NCI-H1105 treated with DMSO at 0.1 percent for 48 hours (cell line): ENCODE measurements at places on chromosomes 13 and 19.

DNA sequence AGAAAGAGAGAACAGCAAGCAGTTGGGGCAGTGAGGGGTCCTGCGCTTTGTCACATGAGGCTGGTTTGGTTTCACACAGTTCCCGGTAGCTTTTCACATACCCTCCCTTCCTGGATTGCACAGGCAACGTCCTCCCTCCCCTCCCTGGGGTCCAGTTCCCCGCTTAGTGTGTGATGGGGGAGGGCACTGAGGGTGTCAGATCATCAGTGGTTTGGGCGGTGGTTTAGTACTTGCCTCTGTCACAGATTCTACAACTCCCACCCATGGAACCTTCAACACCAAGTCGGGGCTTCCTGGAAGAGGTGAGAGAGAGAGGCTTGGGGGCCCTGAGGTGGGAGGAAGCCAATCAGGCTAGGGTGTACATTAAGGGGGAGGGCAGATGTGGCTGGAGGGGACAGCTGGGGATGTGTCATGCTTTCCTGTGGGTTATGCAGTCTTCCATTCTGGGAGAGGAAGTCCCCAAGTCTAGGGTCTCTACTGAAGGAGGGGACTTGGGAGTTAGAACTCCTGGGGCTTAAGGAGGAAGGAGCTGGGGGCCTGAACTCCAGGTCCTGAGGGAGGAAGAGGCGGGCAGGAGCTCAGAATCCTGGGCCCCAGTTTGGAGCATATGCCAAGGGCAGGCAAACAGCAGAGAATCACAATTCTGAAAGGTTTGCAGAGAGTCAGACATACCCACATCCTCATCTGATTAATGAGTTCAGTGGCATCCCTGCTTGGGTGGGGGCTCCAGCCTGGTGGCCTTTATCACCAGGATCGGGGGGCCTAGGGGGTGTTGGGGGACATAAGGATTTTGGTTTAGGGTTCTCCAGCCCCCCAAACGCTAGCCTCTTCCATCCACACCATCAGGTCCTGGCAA, at the start of gene NKG7:
NKG7 (minus strand) TSS at position 6 of the 856 bp plus-strand sequence. CDS start 119 bp downstream, outside the sequence.
- DNase-seq: no peak

GRCh38 chr13:93430381-93430780, 203.8 kb downstream of the GPC6 start:
- DNase-seq: no peak

GRCh38 chr13:109821103-109821502, 34.7 kb upstream of the IRS2 start:
- DNase-seq: peak; percentile 26

DNA sequence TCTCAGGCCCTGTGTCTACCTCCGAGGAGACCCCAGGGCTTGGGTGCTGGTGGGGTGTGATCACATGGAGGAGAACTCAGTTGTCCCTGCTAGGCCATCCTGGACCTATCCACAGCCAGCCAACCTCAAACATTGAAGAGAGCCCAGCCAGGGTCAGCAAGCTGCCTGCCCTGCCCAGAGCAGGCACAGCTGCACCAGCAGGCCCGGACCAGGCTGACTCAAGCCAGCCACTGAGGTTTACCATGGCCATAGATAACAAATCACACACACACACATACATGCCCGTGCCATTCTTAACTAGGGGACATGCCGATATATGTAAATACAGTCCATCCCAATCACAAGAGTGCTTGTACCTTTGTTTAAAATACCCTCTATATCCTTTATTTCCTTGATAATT, 8.1 kb downstream of the ARHGEF7 start:
- DNase-seq: no peak

- peak; percentile 39 for DNase-seq
Observed at GRCh38 chr19:7917267-7918061, 2.7 kb upstream of the SNAPC2 start.

- no peak for DNase-seq
Observed at GRCh38 chr13:59638404-59638803, 525.3 kb downstream of the DIAPH3 start.

DNA sequence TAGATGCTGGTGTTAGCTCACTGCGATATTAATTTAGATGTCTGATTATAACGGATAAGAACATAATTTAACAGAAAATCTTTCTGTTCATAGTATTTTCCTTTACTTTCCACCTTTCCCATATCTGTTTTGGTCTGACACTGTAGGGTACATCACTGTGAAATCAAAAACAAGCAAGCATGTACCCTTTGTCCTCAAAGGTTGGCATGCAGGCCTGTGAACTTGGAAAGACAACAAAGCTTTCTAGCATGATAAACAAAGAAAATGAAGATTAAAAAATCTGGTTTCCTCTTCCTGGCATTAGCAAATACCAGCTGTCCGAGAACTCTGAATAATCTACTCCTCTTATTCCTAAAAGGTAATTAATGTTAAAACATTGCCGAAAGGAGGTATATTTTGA, 31.6 kb downstream of the THSD1 start:
- no peak for DNase-seq

- DNase-seq: no peak
Observed at GRCh38 chr13:39597838-39598237, 5.2 kb downstream of the LHFPL6 start.

GRCh38 chr19:5246554-5247155, 94.0 kb downstream of the PTPRS start:
- no peak for DNase-seq

DNA sequence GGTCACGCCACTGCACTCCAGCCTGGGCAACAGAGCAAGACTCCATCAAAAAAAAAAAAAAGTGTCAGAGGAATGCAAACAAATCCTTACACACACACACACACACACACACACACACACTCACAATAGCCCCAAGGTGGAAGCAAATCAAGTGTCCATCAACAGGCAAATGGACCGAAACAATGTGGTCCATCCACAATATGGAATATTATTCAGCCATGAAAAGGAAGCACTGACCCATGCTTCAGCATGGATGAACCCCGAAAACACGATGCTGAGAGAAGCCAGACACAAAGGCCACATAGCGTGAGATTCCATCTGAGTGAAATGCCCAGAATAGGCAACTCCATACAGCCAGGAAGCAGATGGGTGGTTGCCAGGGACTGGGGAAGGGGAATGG, 16.5 kb upstream of the KLF2 start:
- no peak for DNase-seq

DNA sequence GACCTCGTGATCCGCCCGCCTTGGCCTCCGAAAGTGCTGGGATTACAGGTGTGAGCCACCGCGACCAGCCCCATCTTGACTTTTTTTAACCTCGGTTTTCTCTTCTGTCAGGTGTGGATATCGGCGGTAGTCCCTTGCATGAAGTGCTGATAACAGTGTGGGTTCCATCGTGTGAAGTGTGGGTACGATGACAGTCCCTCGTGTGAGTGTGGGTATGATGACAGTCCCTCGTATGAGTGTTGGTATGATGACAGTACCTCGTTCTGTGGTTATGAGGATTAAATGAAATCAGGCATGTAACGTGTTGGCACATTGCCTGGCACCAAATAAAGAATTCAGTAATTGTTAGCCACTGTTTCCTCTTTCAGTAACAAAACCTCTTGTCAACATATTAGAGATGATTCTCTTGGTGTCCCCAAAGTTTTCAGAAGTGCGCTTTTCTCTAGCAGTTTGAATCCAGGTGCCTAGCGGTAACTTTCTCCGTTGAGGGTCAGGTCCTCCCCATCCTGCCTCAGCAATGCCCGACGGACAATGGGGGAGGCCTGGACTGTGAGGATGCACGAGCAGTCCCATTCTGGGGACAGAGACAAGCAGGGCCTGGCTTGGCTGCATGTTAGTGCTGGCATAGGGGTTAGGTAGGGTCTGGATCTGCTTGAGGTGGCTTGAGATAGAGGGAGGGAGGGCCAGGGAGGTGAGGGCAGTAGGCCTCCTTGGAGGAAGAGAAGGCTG, 15.3 kb downstream of the GATAD2A start:
- DNase-seq: no peak

GRCh38 chr19:14377883-14378328, 3.3 kb upstream of the ADGRE5 start:
- DNase-seq: no peak

DNA sequence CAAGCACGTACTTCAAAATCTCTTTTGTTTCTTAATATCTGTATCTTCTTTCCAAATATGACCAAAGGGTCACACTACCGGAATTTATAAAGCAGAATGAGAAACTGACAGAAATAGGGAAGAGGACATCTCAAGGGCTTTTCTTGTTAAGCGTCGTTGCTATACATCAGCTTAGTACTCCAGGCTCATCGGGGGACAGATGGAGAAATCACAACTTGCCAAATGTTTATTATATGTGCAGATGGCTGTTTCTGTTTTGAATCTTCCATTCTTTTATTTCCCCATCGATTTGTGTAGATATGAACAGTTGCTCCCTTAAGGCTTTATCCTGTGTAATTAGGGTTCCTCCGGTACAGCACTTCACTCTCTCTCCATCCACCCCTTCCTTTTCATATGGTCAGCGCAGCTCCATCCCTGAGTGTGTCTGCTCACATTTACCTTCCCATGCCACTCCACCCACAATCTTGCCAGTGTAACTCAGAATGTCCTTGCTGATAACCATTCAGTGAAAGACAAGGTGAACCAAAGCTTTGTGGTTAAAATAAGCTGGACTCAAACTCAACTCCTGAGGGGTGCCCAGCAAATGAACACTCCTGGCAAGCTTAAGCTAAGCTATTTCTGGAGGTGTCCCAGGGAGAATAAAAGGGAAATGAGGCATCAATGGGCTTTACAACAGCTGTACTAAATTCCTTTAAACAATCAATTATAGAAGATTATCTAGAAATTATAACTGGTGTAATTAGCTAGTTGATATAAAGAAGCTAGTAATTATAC, 51.3 kb downstream of the TBC1D4 start:
- no peak for DNase-seq

DNA sequence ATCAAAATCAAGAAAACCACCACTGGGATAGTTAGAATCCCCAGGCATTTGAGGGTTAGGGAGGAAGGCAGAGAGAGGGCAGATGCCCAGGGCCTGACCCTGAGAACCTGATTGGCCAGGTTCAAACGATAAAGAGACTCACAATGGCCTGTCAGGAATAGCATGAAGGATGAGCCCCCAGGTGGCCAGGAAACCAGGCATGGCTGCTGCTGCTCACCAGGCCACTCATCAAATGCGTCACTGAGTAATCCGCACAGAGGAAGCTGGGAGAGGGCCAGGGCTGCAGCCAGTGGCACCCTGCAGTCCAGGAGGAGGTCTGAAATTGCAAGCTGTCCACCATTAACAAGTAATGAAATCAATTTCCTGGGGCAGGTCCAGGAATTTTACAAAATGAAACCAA, 111.3 kb downstream of the KATNAL1 start:
- DNase-seq: no peak

DNA sequence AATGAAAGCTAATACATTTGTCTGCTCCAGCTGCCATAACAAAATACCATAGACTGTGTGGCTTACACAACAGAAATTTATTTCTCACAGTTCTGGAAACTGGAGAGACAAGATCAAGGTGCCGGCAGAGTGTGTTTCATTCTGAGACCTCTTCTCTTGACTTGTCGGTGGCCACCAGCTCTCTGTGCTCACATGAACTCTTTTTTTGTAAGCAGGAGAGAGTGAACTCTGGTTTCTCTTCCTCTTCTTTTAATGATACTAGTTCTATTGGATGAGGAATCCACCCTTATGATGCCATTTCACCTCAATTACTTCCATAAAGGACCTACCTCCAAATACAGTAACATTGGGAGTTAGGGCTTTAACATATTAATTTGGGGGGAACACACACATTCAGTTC, 11.7 kb downstream of the KCTD12 start:
- DNase-seq: no peak

DNA sequence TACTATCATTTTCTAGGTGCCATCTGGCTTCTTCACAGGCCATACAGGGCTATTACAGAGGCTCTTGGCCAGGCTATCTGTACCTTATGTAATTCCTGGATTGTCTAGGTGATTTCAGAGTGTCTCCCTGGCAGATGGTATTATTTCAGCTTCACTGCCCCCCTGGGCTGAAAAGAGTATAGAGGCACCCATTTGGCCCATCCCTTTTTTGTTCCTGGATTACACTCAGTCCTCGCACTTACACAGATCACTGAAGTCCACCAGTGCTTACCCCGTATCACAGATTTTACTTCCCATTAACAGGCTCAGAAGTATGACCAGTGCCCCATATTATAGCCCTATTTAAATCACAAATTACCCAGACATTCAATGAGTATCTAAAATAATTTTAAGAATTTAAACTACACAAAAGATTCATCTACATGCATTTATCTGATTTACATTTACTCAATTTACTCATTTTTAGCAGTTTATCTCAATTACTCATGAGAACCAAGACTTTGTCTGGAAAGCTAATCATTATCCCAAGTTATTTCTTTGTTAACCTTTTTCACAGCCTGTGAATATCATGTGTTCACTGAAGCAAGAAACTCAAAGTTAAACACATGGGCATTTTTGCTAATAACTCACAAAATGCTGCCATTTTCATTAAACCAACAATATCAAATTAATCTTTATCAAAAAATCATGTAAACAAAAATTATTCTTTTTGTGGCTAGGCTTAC, 121.0 kb downstream of the PCDH20 start:
- no peak for DNase-seq

DNA sequence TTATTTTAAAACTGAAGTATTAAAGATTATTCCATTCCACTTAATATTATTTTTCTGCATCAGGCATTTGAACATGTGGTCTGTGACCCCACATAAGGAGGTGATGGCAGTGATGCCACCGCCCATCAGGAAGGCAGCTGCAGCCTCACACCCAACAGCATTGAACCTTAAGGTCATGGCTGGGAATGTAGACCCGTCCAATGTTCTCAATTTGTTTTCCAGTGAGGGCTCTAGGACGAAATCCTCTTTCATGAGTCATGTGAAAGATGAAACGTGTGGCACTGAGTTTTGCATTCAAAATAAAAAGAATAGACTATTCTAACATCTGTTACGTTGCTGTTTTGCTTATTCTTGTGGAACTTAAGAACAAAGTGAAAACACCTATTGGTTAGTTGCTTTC, 74.5 kb upstream of the ANKRD10 start:
- DNase-seq: no peak

DNA sequence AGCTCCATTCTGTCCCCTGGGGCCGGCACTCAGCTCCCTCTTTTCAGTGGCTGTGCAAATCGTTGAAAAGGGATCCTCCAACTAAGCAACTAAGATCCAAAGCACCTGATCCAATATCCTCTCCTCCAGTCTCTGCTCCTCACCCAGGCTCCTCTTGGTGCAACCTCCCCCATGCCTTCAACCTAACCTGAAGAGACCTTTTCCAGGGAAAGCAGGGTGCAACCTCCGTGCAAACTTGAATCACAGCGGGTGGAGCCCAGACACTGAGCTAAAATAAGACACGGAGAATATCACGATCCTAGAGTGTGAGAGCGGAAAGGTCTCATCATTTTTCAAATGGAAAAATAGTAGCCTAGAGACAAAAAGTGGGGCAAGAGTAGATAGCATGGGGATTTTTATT, 8.3 kb downstream of the CACNG7 start:
- DNase-seq: no peak

DNA sequence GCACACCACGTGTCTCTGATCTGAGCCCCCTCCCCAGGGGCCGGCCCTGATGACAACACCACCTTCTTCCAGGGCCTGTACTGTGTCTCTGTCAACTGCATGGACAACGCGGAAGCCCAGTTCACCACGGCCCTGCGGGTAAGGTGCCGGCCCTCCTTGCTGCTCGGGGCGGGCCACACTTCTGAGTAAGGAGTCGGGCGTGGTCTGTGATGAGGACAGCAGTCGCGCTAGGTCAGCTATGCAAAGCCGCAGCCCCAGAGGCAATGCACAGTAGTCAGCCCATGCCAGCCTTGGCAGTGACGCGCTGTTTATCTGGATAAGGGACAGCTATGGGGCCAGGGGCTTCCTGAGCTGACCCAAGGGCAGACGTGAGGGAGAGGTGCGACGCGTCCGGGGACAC, 24.6 kb downstream of the MAU2 start:
- DNase-seq: no peak

GRCh38 chr13:59480396-59481259, 683.1 kb downstream of the DIAPH3 start:
- no peak for DNase-seq
